ENCODE measurements at places on chromosomes 5 and 9.

DNA sequence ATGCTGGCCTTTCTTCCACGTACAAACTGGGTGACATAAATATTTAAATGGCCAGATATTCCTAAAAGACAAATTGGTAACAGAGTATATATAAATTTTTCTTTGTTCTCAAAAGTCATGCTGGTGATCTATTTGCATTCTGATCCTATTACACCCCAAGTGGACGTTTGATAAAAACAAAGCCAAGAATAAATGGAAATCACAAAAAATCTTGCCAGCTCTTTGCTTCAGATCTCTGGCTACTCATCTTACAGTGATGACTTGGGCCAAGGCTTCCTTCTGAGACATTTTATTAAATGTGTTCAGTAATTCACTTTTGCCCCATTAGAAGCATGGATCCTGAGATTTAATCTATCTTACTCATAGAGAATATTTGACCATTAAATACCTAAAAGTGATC, 444.3 kb upstream of the PIK3R1 start:
- no peak for DNase-seq

DNA sequence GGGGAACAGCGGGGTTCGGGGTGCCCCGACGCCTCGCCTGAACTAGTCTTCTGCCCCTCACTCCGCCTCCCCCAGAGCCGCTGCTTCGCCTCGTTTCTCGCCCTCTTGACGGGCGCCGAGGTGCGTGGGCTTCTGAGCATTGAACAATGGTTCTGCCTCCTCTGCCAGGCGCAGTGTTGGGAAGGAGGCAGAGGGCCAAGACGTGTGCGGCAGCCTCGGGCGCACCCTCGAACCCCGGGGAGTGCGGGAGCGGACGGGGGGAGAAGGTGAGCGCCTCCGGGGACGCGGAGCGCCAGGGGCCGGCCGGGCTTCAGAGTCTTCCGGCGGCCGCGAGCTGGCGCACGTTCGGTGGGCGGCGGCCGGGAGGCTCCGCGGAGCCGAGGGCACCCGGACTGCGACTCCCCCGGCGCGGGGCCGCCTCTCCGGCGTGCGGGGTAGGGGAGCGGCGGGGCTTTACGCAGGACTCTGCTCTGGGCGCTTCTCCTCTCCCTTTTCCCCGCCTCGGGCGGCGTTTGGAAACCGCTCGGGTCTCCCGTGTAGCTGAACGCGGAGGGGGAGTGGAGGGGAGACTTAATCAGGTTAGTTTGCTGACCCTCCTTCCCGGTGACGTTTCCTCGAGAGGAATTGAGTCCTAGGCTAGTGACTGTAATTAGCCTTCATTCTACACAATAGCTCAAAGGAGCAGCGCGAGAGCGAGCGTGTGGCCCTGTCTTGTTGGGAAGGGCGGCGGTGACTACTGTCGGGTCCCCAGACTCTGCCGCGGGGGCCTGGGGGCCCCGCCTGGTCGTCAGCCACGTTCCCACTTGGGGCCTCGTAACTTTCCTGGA, 1.1 kb downstream of the VLDLR start:
- DNase-seq = no peak

GRCh38 chr9:87546704-87547103, 49.0 kb downstream of the DAPK1 start:
- no peak for DNase-seq

DNA sequence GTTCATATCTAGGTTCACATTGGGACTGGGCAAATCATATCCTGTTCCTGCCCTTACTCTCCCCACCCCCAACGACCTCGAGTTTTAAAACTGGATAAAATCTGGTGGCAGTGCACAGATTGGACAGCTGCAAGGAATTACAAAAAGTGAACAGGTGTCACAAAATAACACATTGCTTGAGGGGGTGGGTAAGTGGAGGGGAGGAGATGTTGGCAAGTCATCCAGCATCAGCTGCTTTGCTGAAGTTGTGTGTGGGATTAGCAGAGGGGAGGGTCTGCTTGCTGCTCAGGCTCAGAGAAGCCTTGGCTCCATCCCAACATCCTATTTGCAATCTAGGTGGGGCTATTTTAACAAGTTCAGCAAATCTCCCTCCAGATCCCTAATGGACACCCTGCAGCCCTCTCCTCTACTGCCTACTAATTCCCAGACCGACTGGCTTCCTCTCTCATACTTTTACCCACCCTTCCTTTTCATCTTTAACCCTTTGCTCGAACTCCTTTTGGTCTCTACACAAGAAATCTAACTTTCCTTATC, 39.8 kb upstream of the SLC24A2 start:
- no peak for DNase-seq

DNA sequence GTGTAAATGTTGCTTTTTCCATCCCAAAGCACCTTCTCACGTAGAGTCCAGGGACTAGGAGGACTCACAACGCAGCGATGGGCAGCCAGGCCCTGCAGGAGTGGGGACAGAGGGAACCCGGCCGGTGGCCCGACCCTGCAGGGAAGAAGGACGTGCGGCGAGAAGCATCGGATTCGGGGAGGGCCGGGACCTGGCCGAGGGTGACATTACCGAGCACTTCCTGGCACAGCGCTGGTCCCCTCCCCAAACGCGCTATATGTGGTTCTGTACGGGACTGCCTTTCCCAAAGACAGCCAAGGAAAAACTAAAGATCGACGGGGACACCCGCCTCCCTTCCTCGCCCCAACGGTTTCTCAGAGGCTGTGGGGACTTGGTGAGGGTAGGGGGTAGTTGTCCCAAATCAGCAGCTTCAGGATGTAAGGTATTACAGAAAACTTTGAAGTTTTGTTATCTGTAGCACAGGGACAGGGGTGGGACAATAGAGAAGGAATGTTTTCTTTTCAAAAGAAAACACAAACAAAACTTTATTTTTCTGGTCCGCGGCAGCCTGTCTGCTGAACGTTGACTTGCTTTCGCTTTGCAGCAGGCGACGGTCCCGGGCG, 887 bp upstream of the MAP3K1 start:
- no peak for DNase-seq

DNA sequence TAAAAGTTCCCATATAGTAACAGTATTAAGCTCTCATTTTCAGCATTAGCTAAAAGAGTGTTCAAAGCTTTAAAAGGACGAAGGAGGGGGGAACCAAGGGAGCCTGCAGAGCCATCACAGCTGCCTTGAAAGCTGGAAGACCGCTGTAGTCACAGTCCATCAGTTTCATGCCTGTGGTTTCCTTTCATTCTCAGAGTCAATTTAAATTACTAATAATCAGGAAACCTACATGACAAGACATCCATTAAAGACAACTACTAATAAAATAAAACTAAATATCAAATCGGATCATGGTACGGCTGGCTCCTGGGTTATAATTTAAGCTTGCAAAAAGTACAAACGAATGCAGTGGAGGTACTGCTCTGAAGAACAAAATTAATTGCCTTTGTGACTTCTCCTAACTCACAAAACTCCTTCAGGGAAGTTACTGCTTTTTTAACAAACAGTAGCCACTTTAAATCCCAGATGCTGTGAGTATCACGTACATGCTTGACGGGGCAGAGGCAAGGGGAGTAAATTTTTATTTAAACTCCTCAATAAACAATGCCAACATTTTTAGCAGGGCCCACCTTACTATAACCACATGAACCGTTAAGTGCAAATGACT, 213.5 kb downstream of the DENND1A start:
- DNase-seq = no peak

DNA sequence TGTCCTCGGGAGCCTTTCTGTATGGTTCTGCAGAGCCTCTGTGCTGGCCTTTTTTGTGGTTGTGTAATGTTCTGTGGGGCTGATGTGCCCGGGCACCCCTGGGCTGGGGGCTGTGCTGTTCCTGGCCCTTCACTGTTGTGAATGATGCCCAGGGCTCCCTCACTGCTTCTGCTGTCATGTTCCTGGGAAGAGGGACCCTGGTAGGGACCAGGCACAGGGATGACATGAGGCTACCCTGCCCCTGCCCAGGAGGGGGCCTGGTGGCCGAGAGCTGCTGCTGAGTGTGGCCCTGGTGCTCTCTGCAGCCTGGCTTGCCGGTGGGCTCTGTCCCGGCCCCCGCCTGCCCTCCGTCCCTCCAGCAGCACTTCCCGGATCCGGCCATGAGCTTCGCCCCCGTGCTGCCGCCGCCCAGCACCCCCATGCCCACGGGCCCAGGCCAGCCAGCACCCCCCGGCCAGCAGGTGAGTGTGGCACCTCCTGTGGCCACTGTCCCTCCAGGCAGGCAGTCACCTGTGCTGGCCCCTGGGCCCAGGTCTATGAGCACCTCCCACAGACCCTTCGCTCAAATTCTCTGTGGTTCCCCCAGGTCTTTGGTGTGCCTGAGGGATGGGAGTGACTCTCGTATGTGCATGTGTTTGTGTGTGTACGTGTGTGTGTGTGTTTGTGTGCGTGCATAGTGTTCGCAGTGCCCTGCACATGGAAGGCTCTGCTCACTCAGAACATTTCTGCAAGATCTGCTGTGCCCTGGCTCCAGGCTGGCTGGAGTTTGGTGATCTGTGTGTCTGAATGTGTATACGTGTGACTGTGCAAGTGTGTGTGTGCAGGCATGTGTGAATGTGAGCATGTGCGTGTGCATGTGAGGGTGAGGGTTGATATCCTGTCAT, 72.3 kb downstream of the WNK2 start:
- DNase-seq = no peak

GRCh38 chr9:21095561-21095960, 17.8 kb upstream of the IFNB1 start:
- no peak for DNase-seq

DNA sequence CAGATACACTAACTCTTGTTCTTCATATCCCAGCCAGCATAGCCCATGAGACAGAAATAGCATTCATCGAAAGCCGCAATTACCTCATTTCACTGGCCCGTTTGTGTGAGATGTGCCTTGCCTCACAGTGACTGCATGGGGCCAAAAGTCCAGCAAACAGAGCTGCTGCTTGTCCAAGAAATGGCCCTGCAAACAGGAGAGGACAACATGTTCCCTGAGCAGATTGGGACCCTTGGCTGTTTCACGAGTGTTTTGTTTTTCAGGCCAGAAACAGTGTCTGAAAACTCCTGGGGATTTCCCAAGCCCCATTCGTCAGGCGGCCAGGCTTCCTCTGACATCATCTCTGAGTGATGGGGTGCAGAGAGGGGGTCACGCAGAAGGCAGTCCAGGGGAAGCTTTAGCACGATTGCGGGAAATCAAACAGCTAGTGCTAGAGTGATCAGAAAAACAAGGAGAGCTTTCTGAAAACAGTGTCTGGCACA, 503.6 kb upstream of the PAPPA start:
- peak; percentile 58 for DNase-seq

DNA sequence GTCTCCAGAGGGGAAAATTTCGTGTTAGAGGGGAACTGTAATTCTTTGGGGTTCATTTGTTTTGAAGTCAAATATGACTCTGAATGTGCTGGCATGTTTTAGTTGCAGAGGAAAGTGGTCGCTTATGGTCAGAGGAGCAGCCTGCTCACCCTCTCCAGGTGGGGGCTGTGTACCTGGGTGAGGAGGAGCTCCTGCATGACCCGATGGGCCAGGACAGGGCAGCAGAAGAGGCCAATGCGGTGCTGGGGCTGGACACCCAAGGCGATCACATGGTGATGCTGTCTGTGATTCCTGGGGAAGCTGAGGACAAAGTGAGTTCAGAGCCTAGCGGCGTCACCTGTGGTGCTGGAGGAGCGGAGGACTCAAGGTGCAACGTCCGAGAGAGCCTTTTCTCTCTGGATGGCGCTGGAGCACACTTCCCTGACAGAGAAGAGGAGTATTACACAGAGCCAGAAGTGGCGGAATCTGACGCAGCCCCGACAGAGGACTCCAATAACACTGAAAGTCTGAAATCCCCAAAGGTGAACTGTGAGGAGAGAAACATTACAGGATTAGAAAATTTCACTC, 13.5 kb downstream of the TXNDC15 start:
- no peak for DNase-seq

- DNase-seq = no peak
These were observed 101.2 kb downstream of the DNAH5 start for GRCh38 chr5:13843175-13843846.

DNA sequence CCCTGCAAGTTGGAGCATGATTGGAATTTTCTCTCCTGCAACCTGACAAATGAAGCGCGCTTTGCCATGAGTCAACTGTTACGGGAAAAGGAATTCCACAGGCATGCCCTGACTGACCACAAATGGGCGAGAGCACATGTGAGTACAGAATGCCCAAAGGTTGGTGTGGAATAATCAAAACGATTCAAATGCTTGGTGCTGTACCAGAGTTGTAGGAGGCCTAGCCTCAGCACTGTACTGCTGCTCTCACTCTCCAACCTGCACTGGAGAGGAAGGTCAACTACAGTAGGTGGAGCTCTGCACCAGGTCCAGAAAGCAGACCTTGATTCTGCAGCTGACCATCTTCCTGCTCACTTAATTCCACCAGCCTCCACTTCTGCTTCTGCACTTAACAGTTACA, 406.9 kb upstream of the ACTBL2 start:
- peak; percentile 63 for DNase-seq

DNA sequence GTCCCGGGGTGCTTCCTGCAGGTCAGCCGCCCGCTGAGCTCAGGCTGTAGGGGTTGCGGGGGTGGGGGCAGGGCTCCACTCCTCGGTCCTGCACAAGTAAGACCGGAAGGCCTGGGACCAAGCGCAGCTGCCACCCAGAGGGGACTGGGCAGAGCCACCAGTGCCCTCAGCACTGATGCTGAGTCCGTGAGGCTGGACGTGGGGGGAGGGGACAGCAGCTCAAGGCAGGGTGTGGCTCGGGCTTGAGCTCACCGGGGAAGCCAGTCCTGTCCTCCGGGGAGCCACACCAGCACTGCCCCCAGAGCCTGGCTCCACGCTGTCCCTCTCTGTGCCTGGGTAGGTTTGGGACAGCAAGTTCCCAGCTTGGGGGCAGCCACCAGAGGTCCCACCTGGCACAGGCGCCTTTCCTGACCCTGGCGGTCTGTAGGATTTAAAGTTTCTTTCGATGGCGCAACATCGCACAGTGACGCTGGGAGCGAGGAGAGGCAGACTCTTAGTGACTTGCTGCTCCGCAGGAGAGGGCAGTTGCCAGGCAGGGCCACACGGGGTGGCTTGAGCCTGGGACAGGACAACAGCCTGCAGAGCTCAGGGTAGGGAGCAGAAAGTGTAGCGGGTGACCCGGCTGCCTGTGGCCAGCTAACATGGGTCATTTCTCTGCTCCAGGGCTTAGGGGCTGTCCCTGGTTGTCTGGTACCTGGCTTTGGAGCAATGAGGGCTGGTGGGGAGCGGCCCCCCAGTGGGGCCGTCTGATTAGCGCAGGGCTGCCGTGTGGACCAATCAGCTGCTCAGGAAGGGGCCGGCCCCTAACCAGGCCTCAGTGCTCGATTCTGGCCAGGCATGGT, 5.7 kb downstream of the LCN1 start:
- DNase-seq = no peak

- DNase-seq = no peak
These were observed 99.3 kb upstream of the LRRTM2 start for GRCh38 chr5:138974227-138975063.

GRCh38 chr5:141760753-141761152, 78.7 kb upstream of the ARAP3 start:
- DNase-seq = no peak

DNA sequence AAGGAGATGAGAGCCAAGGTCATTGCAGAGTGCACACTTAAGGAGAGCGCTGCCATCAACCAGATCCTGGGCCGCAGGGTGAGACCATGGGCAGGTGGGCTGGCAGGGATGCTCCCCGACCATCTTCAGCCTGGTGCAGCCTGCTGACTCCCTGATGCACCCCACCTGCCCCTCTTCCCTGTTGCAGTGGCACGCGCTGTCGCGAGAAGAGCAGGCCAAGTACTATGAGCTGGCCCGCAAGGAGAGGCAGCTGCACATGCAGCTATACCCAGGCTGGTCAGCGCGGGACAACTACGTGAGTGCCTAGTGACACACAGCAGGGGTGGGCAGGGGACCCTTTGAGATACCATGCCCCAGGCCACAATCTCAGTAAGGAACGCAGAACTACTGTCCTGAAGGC, 28.3 kb downstream of the TCF7 start:
- no peak for DNase-seq
